B cell (primary cell): ENCODE measurements at places on chromosomes 11 and 22.

DNA sequence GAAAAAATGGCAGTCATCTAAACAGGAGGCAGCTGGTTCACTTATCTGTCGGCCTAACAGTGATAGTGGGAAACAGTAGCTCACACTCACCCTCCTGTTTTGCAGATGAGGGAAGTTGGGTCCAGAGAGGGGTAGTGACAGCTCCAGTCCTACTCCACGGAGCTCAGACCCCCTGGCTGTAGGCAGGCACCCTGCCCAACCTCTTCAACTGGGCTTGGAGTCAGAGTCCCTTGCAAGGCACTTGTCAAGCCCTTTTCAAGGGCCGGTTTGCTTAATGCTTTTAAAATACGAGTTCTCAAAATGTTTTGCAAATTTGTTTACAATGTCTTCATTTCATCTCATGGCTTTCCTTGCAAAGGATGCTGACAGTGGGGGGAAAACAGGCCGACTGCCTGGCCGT is 75.1 kb downstream of the BMAL1 start:
- DNase-seq: no peak
- H3K27me3 ChIP-seq: no peaks in the 10 kb centered on the region
- H3K36me3 ChIP-seq: peaks cover 1% of the 10 kb centered on the region
- H3K27ac ChIP-seq: no peak overlapping the region

DNA sequence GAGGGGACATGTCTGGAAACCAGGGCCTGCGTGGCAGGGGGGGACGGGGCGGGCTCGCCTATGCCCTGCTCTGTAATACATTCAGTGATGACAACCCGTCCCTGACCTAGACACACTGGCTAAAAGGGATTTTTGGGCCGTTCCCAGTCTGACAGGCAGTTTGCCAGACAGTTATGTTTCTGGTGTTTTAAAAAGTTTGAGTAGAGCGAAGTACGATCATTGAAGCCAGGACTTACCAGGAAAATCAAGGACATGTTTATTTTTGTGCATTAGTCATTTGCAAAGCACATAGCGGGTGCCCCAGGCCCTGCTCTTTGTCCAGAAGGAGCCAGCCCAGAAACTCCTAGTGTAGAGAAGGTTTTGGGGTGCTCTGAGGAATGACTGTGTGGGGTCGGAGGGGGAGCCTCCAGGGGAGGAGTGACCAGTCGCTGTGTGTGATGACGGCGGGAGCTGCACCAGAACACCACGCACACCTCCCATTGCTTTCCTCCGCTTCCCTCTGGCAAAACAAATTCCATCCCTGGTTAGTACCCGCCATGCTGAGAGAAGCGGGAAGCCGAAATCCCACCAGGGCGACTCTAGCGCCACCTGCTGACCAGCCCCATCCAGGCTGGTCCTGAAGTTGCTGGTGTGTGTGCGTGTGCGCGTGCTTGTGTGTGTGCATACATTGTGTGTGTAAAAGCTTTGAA is 50.8 kb downstream of the FBLN1 start:
- no peaks in the 10 kb centered on the region for H3K27me3 ChIP-seq
- H3K4me1 ChIP-seq: no peaks in the 10 kb centered on the region
- no peak overlapping the region for H3K4me3 ChIP-seq
- DNase-seq: peak; percentile 60
- no peak overlapping the region for H3K27ac ChIP-seq
- H3K36me3 ChIP-seq: no peaks in the 10 kb centered on the region

DNA sequence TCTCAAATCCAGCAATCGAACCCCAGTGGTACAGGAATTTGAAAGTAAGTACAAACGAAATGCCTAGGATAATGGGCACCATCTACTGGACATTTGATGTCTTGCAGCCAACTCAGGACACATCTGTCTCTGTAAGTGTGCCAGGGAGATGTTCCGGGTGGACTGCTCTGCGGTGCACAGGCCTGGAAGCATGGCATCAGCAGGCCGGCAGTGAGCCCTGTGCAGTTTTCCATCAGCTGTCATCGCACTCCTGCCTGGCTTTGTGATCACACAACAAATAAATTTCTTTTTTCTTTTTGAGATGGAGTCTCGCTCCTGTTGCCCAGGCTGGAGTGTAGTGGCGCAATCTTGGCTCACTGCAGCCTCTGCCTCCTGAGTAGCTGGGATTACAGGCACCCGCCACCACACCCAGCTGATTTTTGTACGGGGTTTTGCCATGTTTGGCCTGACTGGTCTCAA is 71.0 kb downstream of the JAM3 start:
- no peak overlapping the region for H3K4me3 ChIP-seq
- H3K27me3 ChIP-seq: no peaks in the 10 kb centered on the region
- H3K4me1 ChIP-seq: no peaks in the 10 kb centered on the region

- H3K4me1 ChIP-seq: peaks cover 37% of the 10 kb centered on the region
- no peaks in the 10 kb centered on the region for H3K36me3 ChIP-seq
- H3K4me3 ChIP-seq: peak overlapping the region; percentile 51
- H3K27ac ChIP-seq: no peak overlapping the region
- no peaks in the 10 kb centered on the region for H3K27me3 ChIP-seq
- DNase-seq: peak; percentile 64
Measured at GRCh38 chr11:57459164-57460021, 935 bp upstream of the RTN4RL2 start.

GRCh38 chr22:27726331-27726685 is 75.2 kb downstream of the MN1 start:
- no peak for DNase-seq
- no peak overlapping the region for H3K27ac ChIP-seq
- H3K27me3 ChIP-seq: no peaks in the 10 kb centered on the region
- H3K4me1 ChIP-seq: no peaks in the 10 kb centered on the region
